Kidney (tissue), 22 donors: ENCODE measurements at places on chromosomes 12 and 14. TPM values are rescaled to one million over a fixed set of nuclear protein-coding genes. Genes with fewer than 3 reads are reported as not detected.

DNA sequence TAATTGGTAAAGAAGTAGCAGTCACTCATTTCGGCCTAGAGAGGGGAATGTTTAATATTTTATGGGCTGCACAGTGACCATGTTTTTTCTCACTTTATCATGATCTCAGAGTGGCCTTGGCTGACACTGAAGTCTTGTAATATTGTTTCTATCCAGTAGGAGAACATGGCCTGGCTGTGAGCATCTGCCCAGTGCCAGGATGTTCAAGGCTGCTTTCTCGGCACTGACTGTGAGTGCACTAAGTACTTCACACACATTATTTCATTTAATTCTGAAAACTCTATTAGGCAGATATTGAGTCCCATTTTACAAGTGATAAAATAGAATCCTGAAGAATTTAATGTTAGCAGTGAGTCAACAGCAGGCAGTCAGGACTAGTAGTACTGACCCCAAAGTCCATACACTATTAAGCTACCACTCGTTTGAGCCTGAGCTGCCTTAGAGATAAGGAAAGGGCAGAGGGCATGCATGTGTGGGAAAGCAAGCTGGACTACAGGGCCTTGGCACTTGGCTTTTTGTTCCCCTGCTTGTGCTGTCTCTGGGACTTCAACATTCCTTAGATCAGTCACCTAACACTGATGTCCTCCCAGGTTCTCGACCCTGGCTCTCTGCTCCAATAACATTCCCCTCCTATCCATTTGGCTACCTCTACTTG, 42.2 kb upstream of the APPL2 start:
- no peak for DNase-seq

GRCh38 chr12:108572166-108572790, 9.9 kb downstream of the ISCU start:
- DNase-seq = no peak

DNA sequence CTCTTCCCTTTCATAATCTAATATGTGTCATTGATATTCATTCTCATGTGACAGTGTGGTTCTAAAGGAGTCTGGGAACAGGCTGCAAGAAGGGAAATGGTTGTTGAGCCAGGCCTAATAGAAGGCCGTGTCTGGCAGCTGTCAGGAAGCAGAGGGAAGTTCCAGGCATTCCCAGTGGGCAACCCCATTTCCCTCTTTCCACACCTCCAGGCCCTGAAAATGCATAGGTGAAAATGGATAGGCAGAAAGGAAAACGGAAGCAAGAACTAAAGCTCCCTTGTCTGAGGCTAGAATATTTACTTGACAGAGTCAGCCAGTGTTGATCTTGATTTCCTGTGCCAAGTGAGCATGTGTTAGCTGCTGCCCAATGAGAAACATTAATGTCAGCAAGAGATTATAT, 97.7 kb downstream of the PPM1A start:
- no peak for DNase-seq

DNA sequence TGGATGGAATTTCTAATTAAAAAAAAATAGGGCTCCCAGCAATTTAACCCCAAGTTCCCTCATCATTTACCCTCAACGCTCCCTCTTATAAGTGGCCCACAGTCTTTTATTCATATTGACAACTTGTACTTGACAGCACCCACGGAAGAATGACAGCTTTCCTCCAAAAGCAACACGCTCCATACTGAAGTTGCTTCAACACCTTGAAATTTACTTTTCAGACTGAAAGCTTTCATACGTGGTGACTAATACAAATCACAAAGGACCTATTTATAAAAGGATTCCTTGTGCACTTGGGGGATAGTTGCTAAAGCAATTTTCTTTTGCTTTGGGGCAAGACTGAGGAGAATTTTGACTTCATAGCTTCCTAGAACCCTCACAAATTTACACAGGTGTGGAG, 1629.4 kb upstream of the SEL1L start:
- no peak for DNase-seq

GRCh38 chr12:103645202-103645601, 58.1 kb downstream of the STAB2 start:
- DNase-seq = no peak

DNA sequence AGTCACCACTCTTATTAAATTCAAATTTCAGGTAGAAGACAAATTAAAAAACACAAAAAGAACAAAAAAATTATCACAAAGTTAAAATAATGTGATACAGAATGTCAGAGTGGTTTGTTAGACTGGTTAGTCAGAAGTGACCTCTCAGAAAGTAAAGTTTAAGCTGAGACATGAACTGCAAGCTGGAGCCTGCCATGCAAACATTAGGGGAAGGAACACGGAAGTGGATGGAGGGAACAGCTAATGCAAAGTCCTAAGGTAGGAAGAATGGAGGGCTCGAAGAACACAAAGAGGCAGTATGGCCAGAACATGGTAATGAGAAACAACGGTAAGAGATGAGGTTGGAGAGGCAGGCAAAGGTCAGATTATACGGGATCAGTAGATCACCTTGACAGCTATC, 41.7 kb downstream of the WDHD1 start:
- no peak for DNase-seq

DNA sequence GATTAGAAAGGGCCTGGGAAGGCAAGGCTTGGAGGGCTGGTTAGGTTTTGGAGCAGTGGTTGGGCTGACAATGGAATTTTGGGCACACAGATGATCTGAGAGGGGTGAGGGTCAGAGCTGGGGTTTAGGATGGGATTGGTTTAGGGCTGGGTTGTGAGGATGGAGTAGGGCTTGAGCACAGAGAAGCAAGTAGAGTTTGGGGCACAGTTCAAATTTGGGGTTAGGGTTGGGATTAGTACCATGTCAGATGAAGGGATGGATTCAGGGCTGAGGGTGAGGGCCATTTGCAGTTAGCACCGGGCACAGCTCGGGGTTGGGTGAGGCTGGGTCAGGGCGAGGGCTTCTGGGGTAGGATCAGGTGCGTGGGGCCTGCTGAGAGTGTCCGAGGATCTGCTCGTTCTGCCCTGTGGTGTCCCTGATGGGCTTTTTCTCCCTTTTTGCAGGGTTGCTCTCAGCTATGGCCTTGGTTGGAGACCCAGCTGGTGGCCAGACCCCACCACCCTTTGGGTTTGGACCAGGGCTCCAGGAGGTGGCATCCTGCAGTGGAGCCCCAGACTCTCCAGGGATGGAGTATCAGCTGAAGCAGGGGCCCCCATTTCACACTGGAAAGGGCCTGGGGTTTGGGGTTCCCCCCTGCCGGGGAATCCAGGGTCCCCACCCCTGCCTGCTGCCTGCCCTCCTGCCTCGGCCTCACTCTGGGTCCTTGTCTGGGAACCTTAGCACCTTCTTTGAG, 45.6 kb downstream of the KRT80 start:
- DNase-seq = no peak

SLCO1B1 gene
- total RNA-seq = not detected

TMTC2 gene
- 32.9 TPM for total RNA-seq

MIPOL1 gene
- total RNA-seq = 14.8 TPM

AICDA gene
- not detected for total RNA-seq

PMCH gene
- not detected for total RNA-seq

HCAR1 gene
- total RNA-seq = 0.72 TPM
